ENCODE measurements at places on chromosomes 2 and 18.
A peak's percentile ranks its signal among the peaks of the same experiment; 100 is the strongest.

- DNase-seq, result no peak
Observed at GRCh38 chr2:174356347-174356746, 21.6 kb downstream of the SP9 start.

DNA sequence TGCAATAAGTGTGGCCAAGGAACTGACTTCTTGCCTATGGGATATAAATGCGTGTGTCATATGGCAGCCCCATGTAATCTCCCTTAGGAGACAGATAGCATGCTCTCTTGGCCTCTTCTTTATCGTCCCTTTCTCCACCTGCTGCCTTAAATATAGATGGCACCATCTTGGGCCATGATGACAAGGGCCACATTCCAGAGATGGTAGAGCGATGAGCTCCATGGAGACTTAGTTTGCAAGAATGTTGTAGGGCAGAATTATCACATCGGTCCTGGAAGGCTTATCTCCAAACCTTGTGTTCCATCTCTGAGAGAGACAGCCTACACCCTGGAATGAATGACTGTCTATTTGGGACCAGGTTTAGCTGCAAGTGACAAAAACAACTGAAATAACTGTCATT is 536.7 kb downstream of the TNS1 start:
- no peak for DNase-seq

DNA sequence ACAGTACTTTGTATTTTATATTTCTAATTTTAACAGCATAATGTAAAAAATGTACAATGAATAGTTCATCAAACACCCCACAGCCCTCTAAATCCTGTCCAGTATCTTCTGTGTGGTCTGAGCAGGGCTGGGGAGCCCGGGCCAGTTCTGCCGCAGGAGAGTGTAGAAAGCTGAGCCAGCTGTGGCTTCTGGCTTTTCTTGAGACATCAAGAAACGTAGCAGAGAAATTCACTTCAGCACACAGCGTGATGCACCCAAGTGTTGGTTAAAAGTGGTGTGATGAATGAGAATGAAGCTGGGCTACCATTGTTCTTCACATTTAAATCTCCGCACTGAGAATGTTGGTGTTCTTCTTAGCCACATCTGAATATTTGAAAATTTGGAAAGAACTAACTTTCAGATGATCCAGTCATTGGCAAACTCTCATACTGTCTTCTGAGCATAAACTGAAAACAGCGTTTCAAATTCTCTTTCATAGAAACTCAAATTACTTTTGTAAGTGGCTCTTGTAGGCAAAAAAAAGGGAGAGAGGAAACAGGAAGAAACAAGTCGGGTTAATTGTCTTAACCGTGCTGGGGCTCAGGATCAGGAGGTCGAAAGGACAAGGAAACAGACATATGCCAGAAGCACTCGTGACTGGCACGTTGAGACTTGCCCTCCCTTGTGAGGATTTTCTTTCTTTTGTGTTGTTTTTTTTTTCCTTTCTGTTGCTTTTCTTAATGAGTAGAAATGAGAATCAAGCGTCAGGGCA is 23.4 kb upstream of the TMEM87B start:
- no peak for DNase-seq

- DNase-seq, result no peak
Observed at GRCh38 chr2:187900021-187900420, 345.8 kb upstream of the TFPI start.

DNA sequence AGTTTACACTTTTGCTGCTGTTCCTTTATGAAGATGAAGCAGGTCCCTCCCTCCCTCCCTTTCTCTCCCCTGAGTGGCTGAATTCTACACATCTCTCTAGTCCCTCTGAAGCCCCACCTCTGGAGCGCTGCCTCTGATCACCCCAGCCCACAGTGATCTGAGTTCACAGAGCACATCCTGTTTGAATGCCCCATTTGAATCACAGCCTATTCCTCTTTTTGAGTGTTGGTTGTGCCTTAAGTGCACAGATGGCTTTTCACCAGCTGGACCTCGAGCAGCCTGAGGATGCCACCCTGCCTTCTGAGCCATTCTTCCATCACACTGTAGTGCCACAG is 87.1 kb downstream of the ITGB1BP1 start:
- DNase-seq, result no peak

GRCh38 chr2:3606028-3606369 is 11.1 kb downstream of the COLEC11 start:
- no peak for DNase-seq

- no peak for DNase-seq
Observed at GRCh38 chr2:2686222-2686621, 355.1 kb upstream of the MYT1L start.

GRCh38 chr2:207847807-207848544 is 78.3 kb upstream of the FZD5 start:
- no peak for DNase-seq

DNA sequence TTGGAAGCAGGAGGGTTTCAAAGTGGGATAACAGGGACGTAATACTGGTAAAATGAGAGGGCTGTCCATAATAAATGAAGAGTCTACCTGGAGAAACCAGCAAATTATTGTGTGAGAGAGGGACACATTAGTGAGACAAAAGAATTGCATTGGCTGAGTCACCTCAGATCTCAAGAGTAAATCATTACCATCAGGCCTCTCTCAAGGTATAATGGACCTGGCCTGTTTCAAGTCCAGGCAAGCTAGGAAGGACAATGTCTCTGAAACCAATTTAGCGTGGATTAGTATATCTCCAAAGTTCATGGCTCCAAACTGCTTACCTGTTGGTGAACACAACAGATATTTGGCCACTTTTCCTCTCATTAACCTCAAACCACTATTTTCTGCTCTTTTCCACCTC is 471.4 kb downstream of the CMPK2 start:
- no peak for DNase-seq

GRCh38 chr2:237262838-237263771 is 150.9 kb downstream of the COL6A3 start:
- DNase-seq, result no peak

DNA sequence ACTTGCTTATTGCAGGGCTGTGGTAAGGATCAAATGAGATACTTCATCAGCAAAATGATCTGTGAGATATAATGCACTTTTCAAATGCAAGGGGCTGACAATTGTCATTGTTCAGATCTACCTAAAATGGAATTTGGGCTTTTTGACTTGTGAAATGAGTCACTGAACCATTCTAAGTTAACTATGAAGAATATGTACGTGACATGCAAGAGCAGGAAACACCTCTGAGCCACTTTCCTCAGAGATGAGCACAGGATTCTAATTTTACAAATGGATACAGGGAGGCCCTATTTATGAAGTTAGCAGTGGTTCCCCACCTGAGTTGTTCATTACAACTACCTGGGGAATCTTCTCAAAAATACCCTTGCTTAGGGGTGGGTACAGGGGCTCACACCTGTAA is 26.7 kb downstream of the CTLA4 start:
- DNase-seq, result no peak

GRCh38 chr2:225164401-225165050 is 122.3 kb upstream of the DOCK10 start:
- no peak for DNase-seq

- DNase-seq, result no peak
Observed at GRCh38 chr18:54269893-54270844, 852 bp downstream of the POLI start.

GRCh38 chr18:65081786-65082185 is 669.0 kb upstream of the CDH7 start:
- DNase-seq, result no peak

DNA sequence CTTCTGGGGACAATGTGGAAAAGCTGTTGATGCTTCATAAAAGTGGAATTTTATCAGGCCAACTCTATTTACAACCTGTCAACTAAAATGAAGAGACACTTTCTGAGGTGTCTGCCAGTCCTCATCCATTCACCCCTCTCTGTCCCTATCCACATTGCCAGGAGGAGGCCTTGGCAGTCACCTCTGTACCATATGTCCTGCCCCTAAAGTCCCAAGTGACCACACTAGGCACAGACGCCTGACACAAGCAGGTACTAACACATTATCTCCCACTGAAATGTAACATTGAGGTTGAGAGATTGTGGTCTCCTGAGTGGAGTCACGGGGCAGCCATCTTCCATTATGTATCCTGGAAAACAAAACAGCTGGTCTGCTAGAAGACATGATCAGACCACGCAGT is 71.4 kb downstream of the OSBPL1A start:
- no peak for DNase-seq

GRCh38 chr18:79870301-79871025 is 72.7 kb downstream of the KCNG2 start:
- no peak for DNase-seq

DNA sequence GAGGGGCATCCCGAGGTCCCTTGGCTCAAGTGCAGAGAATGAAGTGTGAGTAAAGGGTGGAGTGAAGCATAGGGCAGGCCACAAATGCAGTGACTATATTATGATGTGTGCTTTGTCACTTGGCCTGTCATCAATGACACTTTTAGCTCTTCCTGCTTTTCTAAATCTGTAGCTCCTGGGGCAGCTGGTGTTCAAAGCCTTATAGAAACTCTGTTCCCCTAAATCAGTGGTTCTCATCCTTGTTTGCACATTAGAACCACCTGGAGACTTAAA is 135.6 kb upstream of the LGALSL start:
- DNase-seq, result no peak

- peak; percentile 44 for DNase-seq
Observed at GRCh38 chr2:217886720-217887309, 116.0 kb downstream of the TNS1 start.

GRCh38 chr2:184402381-184402780 is 195.9 kb upstream of the ZNF804A start:
- no peak for DNase-seq

DNA sequence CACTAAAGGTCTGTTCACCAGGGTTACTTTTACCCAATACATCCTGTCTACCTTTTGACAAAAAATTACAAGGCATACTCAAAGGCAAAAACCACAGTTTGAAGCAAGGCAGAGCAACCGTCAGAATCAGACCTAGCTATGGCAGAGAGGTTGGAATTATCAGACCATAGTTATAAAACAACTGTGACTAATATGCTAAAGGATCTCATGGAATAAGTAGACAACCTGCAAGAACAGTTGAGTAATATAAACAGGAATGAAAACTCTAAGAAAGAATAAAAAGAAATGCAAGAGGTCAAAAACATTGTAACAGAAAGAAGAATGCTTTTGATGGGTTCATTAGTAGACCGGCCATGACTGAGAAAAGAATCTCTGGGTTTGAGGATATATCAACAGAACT is 318.8 kb upstream of the KCNH7 start:
- DNase-seq, result no peak

DNA sequence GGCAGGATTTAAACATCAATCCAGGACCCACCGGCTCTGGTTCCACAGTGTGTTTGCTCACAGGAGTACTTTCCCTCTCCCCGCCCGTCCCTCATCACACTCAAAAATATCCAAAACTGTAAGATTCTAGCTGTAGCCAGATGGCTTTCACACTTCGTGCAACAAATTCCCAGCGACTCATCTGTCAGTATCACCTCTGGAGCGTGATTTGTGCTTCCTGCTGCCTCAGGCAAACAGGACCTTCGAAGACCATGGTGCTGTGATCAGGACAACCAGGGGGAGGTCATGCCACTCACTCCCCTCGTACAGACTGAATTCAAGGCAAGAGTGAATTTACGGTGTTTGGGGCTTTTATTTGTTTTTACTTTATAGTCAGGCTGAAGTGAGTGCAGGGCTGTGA is 154.5 kb upstream of the PID1 start:
- no peak for DNase-seq

DNA sequence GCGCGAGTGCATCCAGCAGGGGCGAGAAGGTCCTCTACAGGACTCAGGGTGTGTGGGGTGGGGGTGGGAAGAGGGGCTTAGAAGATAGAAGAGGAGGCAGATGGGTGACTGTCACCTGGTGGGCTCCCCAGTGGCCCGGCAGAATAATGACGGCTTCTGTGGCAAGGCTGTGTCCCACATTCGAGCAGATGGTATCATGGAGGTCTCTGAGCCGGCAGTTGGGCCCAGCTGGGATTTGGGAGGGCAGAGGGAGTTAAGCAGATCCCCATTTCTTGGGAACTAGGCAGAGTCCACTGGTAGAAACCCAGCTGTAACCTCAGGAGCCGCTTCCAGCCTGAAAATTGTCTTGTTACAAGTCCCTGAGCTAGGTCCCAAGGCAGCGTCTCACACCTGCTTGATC is 28.4 kb upstream of the DTNB start:
- no peak for DNase-seq

DNA sequence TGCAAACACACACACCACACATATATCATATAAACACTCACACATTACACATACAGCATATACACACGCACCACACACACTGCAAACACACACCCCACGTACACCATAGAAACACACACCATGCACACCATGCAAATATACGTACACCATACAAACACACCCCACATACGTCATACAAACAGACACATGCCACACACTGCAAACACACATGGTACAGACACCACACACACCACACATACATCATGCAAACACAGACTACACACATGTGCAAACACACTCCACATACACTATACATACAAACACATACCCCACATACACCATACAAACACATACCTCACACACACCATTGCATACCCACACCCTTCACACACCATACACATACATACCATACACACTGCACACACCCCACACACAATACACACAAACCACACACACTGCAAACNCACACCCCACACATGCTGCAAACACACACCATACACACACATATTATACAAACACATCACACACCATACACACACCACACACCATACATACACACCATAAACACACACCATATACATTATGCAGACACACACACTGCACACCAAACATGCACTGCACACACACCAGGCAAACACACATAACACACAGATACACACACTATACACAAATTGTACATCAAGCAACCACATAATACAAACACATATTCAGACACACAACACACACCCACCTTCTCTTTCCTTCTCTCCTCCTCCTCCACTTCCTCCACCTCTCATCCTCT is 120.4 kb downstream of the SEPTIN10 start:
- no peak for DNase-seq

- no peak for DNase-seq
Observed at GRCh38 chr18:36350839-36351469, 53.4 kb downstream of the FHOD3 start.

DNA sequence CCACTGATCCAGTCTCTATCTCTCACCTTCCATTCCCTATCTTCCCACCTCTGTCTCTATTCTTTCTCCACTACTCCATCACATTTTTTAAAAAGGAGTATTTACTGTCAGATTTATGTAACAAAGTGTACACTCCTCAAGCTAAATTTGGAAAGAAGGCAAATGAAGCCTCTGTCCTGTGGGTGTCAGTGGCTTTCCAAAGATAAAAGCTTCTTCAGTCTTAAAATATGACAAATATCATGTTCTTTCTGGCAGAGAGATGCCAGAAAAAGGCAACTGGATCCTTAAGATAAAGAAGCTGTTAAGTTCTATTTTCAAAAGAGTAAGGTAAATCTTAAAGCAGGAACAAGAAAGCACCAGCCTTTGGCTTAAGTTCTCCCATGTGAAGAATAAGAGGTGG is 7.1 kb downstream of the DUSP11 start:
- no peak for DNase-seq

GRCh38 chr18:79458131-79458838 is 62.6 kb downstream of the NFATC1 start:
- DNase-seq, result no peak

GRCh38 chr2:222604749-222605515 is 51.0 kb downstream of the FARSB start:
- DNase-seq, result no peak

GRCh38 chr18:65754121-65754520 is 3.3 kb downstream of the CDH7 start:
- no peak for DNase-seq

GRCh38 chr2:227884511-227884947 is 13.1 kb downstream of the DAW1 start:
- DNase-seq, result peak; percentile 23
